ENCODE measurements at places on chromosomes 5 and 9.

DNA sequence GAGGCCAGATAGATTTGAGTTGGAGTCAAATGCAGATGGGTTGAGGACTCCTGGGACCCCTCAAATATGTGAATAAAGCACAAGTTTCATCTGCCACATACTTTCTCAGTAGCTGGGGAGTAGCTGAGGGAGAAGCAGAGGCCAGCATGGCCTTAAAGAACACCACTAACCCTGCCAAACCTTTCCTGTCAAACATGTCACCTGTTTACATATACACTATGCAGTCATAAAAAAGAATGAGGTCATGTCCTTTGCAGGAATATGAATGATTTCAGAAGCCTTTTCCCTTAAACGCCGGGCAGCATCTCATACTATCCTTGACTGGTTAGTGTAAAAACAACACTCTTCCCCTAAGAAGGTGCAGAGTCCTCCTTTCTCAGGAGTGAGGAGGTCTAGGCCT lies 25.2 kb upstream of the HSD17B4 start:
- no peak for DNase-seq

- DNase-seq, result no peak
These were observed 84.9 kb downstream of the ISL1 start for GRCh38 chr5:51468196-51468595.

DNA sequence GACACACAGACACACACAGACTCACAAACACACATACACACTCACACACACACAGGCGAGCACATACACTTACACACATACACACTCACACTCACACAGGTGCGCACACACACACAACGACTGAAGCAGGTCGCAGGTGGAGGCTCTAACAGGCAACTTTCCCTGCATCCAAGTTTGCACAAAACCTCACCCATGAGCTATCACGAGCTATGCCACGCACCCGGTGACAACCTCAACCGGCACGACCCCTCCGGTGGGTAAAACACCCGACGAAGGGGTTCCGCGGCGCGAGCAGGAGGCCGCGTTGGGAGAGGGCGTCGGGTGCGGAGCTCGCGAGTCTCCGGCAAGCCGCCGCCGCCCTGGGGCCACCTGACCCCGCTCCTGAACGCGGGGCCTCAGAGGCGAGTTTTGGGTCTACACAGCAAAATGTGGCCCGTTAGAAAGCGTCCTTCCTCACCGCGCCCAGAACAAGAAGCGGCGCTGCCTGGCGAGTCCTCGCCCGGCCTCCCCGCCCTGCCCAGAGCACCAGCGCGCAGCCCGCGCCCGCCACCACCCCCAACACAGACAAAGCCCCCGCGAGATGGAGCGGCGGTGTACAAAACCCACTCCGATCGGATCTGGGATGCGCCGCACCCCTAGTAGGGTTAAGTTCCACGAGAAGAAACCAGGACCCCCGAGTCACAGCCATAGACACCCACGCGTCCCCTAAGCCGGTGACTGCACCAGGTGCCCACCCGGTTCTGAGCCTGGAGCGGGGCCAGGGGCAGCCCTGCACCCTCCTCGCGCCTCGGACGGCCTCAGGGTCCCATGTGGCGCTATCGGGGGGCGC lies 665 bp downstream of the SLC6A3 start:
- no peak for DNase-seq

GRCh38 chr9:33023661-33024060 lies 1.4 kb upstream of the DNAJA1 start:
- no peak for DNase-seq

- DNase-seq, result no peak
These were observed 250.5 kb downstream of the AUH start for GRCh38 chr9:91111226-91111625.

DNA sequence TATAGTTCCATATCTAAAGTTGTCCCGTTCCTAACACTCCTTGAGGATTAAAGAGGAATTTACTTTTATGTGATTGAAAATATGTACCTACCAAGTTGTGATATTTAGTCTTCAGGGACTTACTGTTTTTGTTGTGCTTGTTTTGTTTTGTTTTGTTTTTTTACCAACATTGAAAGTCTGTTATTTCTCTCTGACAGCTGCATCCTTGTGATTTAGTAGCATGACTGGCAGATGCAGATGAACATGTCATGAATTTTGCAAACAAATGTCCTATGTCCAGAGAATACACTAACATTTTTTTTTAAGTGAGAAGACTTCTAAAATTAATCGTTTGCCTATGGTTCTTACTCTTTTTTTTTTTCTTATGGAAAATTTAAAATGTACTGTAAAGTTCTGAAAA lies 85.4 kb downstream of the MAN2A1 start:
- DNase-seq, result no peak

- DNase-seq, result no peak
These were observed 461.6 kb downstream of the RASEF start for GRCh38 chr9:82601293-82601771.

- no peak for DNase-seq
These were observed 1.6 kb downstream of the NREP start for GRCh38 chr5:111755345-111755941.

- DNase-seq, result no peak
These were observed 148.5 kb downstream of the EPB41L4A start for GRCh38 chr5:112270299-112271293.

- no peak for DNase-seq
These were observed 294.9 kb upstream of the IRX1 start for GRCh38 chr5:3300726-3301125.

DNA sequence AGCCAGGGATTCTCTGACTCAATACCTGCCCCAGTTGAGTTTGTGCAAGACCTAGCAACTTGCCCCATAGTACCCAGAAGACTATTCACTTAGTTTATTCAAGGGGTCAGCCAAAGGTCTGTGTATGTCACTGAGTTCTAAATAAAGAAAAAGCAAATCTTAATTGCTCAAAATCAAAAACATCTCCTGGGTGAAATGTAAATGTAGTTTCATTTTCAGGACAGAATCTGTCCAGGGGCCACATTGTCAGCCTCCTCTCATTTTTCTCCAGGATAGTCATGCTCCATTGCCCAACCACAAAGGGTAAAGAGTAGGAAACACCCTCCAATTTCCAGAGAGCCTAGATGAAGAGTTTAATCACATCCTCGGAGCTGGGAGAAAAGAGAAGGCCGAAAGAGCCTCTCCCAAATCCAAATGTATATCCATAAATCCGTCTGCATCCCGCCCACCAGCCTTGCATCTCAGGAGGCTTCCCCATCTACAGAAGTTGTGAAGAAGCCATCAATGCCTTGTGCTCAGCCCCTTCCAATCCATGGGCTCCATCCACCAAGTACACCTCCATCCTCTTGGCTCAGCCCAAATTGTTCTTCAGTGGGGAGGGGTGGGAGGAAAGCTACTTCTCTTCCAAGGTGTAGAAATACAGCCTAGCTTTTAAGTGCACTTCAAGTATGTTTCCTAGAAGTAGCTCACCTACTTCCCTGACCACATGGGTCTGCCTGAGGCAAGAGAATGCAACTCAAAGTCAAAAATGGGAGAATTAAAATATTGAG lies 26.9 kb downstream of the ADAM19 start:
- DNase-seq, result peak; percentile 93

DNA sequence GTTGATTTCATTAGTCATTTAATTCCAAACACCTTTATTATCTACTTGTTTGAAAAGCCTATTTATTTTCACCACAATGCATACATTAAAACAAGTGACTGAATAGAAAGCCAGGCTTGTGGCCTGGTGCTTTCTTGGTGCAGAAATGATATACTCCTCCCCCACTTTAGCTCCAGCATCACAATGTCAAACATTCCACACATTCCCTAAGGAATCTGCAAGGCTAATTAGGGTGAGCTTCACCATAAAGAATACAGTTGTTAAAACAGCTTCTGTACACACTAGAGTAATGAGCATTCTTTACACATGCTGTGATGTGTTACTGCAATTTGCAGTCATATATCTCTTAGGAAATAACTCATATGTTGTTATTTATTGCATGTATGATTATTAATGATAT lies 705.7 kb downstream of the CETN3 start:
- DNase-seq, result peak; percentile 19
